ENCODE measurements at places on chromosomes 3 and 15.
A peak's percentile ranks its signal among the peaks of the same experiment; 100 is the strongest.

DNA sequence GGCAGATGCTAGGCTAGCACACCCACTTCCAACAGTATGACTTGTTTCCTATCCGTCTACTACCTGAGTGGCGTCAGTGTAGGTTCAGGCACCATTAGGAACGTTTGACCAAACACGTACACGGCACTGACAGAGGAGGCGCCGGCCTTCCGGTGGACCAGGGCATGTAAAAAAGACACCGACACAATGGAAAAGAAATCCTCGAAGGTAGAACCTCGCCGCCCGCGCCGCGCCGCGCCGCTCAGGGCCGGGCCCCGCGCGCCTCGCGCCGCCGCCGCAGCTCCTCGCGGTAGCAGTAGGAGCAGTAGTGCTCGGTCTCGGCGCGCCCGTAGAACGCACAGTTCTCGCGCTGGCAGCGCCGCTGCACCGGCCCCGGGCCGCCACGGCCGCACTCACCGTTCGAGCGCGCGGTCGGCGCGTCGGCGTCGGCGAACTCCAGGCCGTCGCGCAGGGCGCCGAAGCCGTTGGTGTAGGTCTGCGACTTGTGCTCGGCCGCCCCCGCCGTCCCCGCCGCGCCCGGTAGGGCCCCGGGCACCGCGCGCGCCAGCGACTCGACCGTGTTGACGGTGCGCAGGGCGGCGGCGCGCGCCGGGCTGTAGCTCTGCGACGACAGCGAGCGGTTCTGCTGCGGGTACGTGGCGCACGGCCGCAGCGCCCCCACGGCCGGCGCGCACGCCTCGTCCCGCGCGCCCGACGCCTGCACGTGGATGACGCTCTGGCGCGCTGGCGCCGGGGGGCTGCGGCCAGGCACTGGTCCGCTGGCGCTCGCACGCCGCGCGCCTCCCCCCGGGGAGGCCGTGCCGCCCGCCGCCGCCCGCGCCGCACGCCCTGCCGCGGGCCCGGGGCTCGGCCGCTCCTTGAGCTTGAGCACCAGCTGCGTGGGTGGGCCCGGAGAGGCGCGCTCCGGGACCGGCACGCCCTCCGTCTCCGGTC lies 156.7 kb downstream of the KLF13 start:
- DNase-seq, result peak; percentile 56

DNA sequence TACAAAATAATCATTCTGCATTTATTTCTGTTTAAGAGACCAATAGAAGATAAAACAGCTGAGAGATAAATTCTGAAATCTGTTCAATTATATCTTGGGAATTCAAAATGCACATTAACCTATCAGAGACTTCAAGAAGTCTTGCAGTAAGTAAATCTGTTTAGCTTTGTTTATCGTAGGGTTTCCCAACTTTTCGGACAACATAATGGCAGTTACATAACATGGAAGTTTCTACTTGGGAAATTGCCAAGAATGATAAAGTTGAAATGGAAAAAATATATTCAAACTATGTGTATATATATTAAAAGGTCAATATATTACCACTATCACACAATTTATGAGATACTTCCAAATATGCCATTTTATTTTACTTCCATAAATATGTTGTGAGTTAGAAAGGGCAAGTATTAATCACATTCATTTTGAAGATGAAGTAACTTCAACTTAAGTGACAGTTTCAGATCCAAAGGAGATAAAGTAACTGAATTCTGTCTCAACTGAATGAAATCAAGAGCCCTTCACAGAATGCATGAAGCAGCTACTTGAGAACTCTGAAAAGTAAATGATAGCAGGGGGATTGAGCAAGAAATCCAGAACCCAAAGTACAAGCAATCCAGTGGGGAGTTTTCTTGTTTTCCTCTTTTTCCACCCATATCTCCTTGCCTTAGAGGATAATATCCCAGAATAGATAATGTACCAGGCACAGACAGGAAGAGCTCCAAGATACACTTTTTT lies 108.8 kb downstream of the PLOD2 start:
- no peak for DNase-seq

DNA sequence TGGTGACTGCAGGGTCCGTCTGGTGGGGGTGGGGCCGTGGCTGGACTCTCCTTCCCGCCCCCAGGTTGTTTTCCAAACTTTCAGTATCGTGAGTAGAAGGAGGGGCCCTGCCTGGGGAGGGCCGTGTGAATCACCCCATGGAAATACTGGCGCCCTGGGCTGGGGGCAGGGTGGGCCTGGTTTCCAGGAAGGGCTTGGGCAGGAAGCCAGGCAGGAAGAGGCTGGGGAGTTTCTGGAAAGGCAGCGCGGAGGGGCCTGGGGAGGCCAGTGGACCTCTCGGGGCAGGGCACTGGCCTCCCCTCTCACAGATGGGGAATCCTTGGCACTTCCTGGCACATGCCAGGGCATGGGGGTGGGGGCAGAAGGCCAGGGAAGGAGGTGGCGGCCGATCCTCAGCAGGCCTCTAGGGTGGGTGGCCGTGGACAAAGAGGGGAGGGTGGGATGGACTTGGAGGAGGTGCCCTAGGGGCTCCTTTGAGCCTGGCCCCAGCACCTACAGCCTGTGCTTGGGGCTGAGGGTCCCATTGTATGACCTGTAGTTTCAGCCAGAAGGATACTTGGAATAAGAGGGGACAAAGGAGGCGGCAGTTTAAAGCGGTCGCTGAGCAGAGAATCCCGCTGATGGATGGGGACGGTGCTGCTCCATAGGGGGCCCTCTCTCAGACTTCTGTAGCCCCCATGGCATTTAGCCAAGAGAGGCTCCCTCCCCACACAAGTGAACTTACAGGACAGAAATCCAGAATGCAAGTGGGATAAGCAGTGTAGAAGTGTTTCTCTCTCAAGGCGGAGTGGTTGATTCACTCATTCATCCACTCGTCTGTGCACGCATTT lies 56.5 kb upstream of the GATA2 start:
- no peak for DNase-seq

GRCh38 chr3:170355738-170356595 lies 1.5 kb upstream of the SKIL start:
- peak; percentile 4 for DNase-seq

GRCh38 chr3:122394173-122394572 lies 10.2 kb downstream of the FAM162A start:
- DNase-seq, result no peak

DNA sequence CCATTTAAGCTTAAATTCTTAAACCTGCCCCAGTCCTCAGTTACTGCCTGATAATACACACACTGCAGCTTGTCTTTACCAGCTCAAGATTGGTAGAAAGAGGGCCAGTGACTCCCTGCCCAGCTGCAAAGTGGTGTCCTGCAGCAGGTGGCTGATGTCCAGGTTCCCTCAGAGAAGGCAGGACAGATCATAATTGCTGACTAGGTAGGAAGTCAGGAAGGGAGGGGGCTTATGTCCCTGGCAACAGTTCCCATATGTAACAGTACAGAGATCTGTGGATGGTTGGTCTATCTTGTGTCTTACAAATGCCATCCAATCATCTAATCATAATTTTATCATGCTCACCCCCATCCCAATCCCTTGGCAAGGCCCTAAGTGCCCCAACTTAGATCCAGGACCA lies 492.1 kb upstream of the PPP2R3A start:
- DNase-seq, result no peak

GRCh38 chr3:24401811-24402185 lies 92.9 kb downstream of the THRB start:
- DNase-seq, result no peak

DNA sequence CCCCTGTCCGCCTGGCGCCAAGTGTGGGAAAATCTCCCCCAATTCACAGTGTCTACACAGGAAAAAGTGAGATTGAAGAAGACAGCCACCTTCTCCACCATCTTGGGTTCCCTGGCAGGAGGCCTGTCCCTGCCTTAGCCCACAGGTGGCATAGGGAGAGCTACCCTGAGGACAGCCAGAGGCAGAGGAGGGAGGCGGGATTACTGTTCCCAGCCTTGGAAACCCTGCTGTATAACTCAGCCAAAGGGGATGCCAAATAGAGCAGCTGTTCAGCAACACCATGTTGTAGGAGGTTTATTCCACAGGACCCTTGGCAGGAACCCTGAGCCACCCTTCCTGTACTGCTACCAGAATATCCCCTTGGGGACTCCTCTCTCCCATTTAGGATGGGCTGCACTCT lies 54.8 kb downstream of the PAK2 start:
- DNase-seq, result no peak

DNA sequence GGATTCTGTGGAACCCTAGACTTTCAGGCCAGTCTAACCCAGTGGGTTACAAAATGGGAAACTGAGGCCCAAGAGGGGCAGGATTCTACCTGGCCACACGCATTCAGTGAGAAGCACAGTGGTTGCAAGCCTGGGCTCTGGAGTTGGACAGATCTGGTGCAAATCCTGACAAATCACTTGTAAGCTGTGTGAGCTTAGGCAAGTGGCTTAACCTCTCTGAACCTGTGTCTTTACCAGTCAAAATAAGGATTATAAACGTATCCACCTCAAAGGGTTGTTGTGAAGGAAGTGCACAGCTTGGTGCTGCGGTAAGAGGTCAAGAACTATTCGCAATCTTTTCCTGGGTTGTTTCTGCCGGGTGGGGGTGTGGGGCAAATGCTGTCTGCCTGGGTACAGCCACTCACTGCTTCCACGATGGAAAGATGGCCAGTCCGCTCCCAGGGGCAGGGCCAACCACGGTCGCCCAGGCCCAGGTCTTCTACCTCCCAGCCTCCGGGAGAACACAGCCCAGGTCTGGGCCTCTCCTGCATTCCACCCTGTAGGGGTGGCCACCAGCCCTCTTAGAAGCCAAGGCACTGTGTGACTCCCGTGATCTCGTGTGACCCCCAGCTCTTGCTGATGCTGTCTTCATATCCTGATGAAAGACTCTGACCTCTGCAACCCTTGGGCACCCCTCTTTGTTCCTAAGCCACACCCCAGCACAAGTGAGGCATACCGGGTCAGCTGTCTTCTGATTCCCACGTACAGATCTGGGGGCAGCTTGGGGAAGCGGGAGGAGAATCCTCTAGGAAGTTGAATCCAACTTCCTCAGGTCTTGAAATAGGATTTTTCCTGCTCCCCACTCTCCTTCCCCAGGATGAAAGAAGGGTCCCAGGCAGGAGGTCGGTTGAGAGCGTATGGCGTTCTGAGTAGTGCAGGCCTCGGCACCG lies 1.5 kb downstream of the CHRNA3 start:
- DNase-seq, result no peak
